AG04449 (cell line): ENCODE measurements at places on chromosomes 1 and 21.

DNA sequence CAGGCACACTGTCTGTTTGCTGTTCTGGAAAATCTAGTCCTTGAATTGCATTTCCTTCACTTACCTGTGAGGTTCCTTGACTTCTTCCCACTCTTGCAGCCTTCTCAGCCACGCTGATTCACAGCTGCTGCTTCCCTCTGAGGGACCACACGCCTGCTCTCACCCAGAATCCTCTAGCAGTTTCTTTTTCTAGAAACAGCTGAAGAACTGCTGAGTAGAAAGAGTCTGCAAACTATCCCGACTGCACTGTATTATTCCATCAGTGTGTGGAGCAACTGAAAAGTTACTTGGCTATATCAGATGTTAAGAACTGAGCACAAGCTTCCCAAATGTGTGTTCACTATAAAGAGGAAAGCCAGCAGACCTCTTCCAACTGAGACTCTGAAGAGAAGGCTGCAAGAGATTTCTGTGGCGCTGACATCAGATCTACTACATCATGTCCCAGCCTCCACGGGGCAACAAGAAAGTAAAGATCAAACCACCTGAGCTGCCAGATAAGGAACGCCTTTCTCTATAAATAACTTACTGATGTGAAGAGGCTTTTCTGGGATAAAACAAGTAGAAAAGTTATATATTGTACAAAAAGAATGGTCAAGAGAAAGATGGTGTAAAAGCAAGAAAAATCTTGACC lies 226.6 kb downstream of the RERE start:
- DNase-seq, result no peak

- no peak for DNase-seq
Observed at GRCh38 chr1:171280599-171280998, 32.3 kb downstream of the FMO1 start.

DNA sequence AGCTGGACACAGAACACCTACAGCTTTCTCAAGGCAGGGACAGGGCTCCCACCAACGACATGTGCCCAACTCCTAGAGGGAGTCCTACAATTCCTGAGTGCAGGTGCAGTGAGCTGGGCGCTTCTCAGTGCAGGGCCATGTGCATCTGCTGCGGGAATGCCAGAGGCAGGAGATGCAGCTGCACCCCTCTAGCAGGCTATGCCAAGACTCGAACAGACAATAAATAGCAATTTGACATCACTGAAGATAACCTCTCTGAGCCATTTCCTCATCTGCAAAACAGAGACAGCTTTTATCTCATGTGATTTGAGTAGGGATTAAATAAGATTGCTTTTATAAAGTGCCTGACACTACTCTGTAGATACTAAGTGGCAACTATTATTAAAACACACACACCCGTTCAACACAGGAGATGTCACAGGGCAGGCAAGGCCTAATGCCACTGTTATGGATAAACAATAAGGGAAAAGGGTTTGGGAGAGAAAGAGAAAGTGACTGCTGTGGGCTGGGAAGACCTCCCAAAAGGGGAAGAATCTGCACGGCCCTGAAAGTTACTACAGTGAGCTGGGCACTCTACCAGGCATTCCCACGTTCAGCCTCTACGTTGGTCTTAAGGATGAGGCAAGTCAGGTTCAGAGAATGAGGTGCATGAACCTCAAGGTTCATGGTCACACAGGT lies 5.7 kb downstream of the SLC9A1 start:
- DNase-seq, result no peak

GRCh38 chr1:178877896-178878295 lies 7.0 kb upstream of the ANGPTL1 start:
- no peak for DNase-seq

DNA sequence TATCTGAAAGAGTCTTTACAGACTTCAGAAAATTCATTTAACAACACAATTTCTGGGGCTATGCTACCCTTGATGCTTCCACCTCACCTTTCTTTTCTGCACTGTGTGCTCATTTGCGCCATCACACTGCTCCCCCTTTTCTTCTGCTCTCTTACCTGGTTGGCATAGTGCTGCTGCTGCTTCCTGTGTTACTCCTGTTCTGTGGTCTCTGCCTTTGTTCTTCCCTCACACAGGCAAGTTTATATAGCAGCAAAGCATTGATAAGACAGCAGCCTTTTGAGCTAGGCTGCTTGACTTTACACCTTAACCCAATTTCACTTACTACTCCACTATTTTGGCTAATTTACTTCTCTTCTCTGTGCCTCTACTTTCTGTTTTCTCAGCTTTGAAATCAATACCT lies 18.3 kb downstream of the SGIP1 start:
- DNase-seq, result no peak

- peak; percentile 57 for DNase-seq
Observed at GRCh38 chr1:55781944-55782482, 566.8 kb upstream of the USP24 start.

- DNase-seq, result no peak
Observed at GRCh38 chr1:228076796-228077430, 5.6 kb upstream of the ARF1 start.

DNA sequence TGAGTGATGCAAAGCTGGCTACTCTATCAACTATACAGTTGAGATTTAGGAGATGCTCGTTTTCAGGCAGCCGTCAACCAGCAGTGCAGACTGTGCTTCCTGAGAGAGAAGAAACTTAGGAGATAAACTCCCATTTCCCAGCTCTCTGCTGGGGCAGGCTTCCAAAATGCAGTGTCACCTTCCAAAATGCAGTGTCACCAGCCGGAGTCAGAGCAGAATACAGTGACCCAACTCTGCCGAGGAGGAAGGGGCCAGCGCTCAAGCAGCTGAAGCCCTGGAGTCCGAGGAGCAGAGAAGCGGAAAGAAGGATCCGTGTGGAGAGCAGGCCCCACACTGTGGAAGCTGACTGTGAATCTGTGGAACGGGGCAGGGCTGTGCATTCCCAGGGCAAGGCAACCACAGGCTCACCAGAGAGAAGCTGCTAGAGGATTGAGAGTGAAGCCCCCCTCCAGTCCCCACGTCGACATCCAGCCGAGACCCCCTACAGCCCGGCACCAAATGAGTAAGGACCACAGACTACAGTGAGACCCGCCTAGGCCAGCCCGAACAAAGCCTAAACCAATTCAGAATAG lies 703 bp upstream of the KRTAP12-1 start:
- DNase-seq, result no peak

- DNase-seq, result no peak
Observed at GRCh38 chr1:151047591-151047924, at the start of gene C1orf56. Gene C1orf56 (plus strand): TSS chr1:151047751. CDS start chr1:151047848, 97 bp downstream.

- DNase-seq, result no peak
Observed at GRCh38 chr21:42108554-42109340, 37.6 kb downstream of the UMODL1 start.

DNA sequence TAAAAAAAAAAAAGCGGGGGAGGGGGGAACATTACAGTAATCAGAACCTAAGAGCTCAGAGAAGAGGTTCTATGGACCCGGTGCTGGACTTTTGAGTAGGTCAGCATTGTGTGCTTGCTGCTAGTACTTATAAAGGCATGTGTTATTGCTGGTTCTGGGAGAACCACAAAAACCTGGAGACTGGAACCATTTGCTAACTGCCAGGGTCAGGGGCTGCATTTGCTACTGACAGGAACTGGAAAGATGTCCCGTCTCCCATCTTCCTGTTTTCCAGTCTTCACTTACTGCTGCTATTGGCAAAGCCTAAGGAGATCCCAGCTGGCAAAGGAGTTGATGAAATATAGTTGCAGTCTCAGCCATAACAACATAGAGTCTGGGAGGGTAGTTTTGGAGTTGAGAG lies 4.3 kb downstream of the RNF2 start:
- no peak for DNase-seq

DNA sequence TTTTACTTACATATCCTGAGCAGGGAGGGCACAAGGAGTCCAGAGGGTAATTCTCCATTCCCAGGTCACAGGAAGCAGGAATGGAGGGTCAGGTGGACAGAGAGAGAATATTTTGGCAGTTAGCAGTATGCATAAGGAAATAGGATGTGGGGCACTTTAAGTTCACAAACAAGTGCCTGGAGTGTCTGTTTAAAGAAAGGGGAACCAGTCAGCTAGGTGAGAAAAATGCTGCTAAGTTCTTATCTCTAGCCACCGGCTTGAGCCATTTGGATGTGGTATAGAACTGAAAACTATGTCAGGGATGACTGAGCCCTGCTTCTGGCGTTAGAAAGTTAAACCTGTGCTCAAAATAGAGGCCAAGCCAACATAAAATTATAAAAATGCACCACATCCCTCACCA lies 739.7 kb upstream of the NCAM2 start:
- DNase-seq, result no peak

DNA sequence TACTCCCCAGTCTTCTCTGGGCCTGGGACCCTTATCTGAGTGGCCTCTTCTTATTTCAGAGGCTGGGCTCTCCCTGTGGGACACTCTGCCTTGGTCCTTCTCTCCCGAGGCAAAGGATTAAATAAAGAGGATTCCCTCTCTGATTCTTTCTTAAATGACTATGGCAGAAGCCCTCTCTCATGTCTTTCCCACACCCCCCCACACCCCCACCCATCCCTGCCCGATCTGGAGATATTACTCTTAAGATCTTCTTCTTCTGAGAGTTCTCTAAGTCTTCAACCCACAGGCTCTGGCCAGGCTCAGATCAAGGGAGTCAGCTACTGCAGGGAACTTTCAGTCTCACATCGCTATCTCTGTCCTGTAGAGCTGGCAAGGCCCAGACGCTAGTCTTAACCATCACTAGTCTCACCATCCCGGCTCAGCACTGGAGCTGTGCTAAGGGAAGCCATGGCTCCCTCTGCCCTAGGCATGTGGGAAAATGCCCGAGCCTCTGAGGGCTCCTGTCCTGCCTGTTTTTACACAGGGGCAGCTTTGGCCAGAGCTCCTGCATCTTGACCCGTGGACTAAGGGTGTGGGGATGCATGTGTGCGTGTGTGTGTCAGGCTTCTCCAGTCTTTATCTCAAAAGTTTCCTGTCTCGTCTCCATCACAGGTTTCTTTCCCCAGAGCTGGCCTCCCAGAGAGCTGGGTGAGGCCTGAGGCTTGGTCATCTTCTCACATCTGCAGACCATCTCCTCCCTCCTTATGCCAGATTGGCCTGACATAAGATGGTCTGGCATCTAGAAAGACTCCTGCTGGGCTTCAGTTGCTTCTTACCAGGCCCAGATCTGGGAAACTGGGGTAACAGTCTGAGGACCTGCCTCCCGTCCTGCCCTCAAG lies 36.7 kb downstream of the LGR6 start:
- DNase-seq, result no peak

- no peak for DNase-seq
Observed at GRCh38 chr1:52366517-52366827, 467 bp upstream of the CC2D1B start.

- no peak for DNase-seq
Observed at GRCh38 chr1:107061886-107062285, 5.4 kb downstream of the PRMT6 start.

DNA sequence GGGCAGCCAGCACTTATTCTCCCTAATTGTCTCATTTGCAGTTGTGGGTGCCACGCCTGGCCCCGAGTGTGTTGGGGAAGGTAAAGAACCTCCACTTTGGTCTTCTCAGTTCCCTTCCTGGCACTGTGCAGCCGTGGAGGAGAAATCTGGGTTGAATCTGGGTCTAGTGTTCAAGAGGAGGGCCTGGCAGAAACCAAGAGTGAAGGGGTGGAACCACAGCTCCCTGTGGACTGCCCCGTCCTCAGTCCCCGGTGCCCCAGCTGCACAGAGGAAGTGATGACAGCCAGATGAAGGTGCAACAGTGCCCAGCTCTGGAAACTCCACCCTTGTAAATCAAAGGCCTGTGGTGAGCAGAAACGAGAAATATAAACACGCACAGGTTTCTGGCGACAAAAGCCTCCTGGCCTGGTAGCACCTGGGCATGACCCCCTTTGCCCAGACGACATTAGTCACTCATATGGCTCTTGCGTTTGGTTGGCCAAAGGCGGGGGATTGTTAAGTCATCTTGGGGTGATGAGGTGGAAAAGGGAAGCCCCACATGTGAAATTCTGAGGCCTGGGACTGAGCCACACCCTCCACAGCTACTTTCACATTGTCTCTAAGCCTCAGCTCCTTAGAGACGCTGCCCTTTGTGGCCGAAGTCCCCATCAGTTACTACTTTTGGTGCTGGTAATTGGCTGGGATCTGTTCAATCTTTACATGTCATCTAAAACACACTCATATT lies 4.2 kb upstream of the ECE1 start:
- no peak for DNase-seq

DNA sequence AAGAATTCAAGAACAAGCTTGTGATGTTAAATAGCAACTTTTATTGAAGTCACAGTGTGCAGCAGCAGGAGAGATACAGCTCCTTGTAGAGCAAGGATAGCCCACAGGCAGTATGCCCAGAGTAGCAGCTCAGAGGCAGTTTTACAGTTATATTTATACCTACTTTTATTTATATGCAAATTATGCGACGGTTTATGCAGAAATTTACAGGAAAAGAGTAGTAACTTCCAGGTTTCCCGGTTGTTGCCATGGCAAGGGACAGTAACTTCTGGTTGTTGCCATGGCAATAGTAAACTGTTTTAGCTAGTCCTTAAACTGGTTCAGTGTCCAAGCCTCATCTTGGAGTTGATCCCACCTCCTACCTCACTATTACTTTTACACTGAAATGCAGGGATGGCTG lies 344.6 kb upstream of the LYPLAL1 start:
- DNase-seq, result no peak

DNA sequence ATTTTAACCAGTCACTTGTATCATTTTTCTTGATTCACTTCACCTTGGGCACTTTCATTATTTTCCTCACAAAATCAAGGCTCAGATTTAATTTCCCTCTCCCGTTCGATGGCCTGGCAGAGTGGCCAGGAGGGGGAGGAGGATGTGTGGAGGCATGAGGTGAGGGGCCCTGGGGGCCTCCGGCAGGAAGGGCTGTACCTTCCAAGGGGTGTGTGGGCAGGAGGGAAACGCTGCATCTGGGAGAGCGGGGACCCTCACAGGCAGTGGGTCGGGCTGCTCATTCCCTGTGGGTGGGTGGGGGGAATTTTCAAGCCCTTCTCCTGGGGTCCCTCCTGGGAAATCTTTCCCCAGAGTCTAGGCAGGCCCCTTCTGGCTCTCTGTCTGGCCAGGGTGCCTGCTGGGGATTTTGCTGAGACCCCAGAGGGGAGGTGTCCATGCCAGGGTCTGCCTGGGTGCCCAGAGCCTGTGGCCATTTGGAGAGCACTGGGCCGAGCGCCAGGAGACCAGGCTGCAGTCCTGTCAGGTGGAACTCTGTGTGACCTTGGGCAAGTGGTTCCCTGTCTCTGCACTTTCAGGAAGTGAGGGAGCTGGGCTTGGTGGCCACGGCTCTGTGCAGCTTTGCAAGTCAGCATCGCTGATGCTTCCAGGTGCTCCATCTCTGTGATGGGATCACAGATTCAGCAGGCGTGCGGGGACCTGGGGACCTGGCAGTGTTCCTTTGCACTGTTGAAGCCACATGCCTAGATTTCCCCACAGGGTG lies 81.9 kb upstream of the C1orf174 start:
- DNase-seq, result no peak

DNA sequence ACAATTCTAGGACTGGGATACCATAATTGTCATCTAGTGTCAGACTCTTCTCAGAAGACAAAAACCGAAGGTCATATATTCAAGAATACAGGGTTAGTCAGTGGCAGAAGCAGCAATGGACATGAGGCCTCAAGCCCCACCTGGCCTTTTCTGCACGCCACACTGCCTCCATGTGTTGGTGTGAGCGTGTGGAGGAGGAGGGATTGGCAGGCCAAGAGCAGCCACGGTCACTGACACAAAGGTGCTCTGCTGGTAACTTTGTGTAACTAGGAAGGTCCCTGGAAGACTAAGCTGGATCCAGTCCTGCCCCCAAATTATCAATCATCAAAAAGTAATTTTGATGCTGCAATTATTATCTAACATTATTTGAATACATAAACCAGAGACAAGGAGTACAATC lies 34.9 kb downstream of the HSF2BP start:
- no peak for DNase-seq

GRCh38 chr1:43524804-43525203 lies 5.9 kb upstream of the PTPRF start:
- DNase-seq, result no peak

GRCh38 chr1:181089017-181089675 lies 646 bp downstream of the IER5 start:
- no peak for DNase-seq
